GM12878 (cell line): ENCODE measurements at places on chromosomes 5 and 9. TPM values are rescaled to one million over a fixed set of nuclear protein-coding genes. Genes with fewer than 3 reads are reported as not detected.

DNA sequence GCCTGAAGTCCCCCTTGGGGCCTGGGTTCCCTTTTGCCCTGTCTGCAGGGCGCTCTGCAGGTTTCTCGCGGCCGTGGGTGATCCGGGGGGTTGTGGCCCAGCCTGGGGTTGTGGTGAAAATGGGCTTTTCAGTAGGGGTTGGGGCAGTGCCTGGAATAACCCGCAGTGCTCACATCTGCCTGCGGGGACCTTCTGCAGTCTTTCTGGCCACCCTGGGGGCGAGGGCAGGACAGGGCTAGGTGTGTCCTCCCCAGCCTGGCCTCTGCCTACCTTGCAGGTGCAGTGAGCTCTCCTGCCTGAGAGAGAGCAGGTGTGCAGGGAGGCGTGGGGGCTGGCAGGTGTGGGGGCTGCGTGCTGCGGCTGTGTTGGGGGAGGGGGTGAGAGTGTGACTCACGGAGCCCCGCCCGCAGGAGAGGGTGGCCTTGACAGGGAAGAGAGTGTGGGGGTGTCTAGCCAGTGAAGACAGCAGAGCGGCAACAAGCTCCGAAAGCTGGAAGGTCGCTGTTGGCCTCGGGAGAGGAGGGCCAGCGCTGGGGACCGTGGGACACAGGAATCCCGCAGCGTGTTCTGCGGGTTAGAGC lies 131.4 kb downstream of the MRPL36 start:
- H3K4me3 ChIP-seq: no peak overlapping the region
- H3K27me3 ChIP-seq: peaks cover 8% of the 10 kb centered on the region; the same call in 1 of the 2 replicates
- no peaks in the 10 kb centered on the region for H3K4me1 ChIP-seq
- no peaks in the 10 kb centered on the region for H3K36me3 ChIP-seq

- no peak overlapping the region for H3K4me3 ChIP-seq
- no peaks in the 10 kb centered on the region for H3K27me3 ChIP-seq
- H3K4me1 ChIP-seq: no peaks in the 10 kb centered on the region
Observed at GRCh38 chr9:4022435-4023067, 277.3 kb downstream of the GLIS3 start.

DNA sequence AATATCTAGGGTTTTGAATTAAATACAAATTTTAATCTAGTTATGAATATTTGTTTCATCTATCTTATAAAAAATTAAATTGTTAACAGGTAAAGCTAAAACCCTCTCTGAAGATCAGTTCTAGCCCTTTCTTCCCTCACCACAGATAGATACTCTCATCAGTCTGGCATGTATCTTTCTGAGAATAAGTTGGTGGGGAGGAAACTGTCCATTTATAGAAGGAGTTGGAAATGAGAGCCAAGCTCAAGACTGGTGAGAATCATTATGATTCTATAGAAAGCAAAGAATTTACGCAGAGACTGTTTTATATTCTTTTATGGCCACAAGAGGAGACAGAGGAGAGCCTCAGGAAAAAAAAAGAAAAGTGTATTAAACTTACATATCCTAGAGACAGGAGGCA lies 59.0 kb downstream of the STARD4 start:
- H3K4me1 ChIP-seq: no peaks in the 10 kb centered on the region
- no peaks in the 10 kb centered on the region for H3K36me3 ChIP-seq
- H3K4me3 ChIP-seq: no peak overlapping the region
- no peak for DNase-seq
- H3K27me3 ChIP-seq: no peaks in the 10 kb centered on the region
- H3K27ac ChIP-seq: no peak overlapping the region

- no peak overlapping the region for H3K27ac ChIP-seq
- H3K36me3 ChIP-seq: no peaks in the 10 kb centered on the region; the same call in 1 of the 2 replicates
- peaks cover 16% of the 10 kb centered on the region for H3K4me1 ChIP-seq
- no peak overlapping the region for H3K4me3 ChIP-seq
Observed at GRCh38 chr9:87529671-87530070, 32.0 kb downstream of the DAPK1 start.

ARHGAP26 gene
- total RNA-seq: 16.5 and 22.6 TPM in 2 replicates

GRCh38 chr5:143154510-143155370 lies 248.7 kb downstream of the NR3C1 start:
- H3K4me1 ChIP-seq: no peaks in the 10 kb centered on the region
- H3K36me3 ChIP-seq: no peaks in the 10 kb centered on the region
- no peaks in the 10 kb centered on the region for H3K27me3 ChIP-seq
- no peak overlapping the region for H3K4me3 ChIP-seq

ARHGEF39 gene
- 12.4 and 14.1 TPM in 2 replicates for total RNA-seq

DNA sequence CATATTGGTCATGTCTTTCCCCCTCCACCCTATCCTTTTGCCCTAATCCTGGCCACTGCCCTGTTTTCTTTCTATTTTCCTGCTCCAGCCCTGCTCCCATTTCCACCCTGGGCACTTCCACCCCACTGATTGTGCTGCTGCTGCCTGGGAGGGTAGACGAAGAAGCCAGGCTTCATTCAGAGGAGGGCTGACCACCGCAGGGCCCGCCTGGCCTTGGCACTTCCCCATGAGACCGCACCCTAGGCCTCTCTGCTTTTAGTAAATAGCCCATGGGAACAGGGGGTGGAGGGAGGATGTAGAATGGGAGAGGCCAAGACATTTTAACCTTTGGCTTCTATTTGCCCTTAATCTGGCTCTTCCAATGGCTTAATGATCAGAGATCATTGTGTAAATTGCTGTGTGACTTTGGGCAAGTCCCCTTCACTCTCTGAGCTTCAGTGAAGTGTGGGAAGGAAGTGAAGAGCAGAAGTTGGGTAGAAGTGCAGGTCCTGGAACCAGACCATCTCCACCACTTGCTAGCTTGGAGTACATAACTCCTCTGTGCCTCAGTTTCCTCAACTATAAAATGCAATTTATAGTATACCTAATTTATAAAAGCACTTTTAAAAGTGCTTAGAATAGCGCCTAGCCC lies 13.6 kb upstream of the GPX3 start:
- H3K4me1 ChIP-seq: no peaks in the 10 kb centered on the region
- DNase-seq: no peak
- no peaks in the 10 kb centered on the region for H3K36me3 ChIP-seq
- no peak overlapping the region for H3K27ac ChIP-seq
- H3K27me3 ChIP-seq: no peaks in the 10 kb centered on the region
- H3K4me3 ChIP-seq: no peak overlapping the region

RASEF gene
- not detected in 2 replicates for total RNA-seq

DNA sequence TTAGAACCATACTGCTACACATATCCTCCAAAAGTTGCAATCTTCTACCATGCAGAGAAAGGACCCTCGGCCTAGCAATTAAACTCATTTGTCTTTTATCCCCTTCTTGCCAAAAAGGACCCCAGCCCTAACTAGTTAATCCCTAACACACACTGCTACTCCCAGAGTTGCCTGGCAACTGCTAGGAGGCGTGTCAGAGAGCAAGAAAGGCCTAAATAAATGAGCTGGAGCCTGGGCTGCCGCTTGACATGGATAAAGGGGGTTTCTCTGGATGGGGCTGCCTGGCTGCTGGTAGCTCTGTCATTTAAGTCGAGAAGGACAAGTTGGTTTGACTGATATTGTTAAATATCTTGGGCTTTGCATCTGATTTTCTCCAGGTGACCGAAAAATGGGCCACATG lies 194.8 kb downstream of the CRB2 start:
- H3K4me3 ChIP-seq: no peak overlapping the region
- H3K36me3 ChIP-seq: no peaks in the 10 kb centered on the region
- no peak overlapping the region for H3K27ac ChIP-seq
- H3K27me3 ChIP-seq: no peaks in the 10 kb centered on the region
- DNase-seq: no peak
- H3K4me1 ChIP-seq: no peaks in the 10 kb centered on the region

- H3K27ac ChIP-seq: no peak overlapping the region
- H3K27me3 ChIP-seq: no peaks in the 10 kb centered on the region
- DNase-seq: no peak
- H3K4me3 ChIP-seq: no peak overlapping the region
- no peaks in the 10 kb centered on the region for H3K36me3 ChIP-seq
- no peaks in the 10 kb centered on the region for H3K4me1 ChIP-seq
Observed at GRCh38 chr5:163938595-163938994, 433.2 kb downstream of the MAT2B start.

PCDHGA11 gene
- 3.4 TPM in 2 replicates for total RNA-seq

MCC gene
- 0.38 and 0.48 TPM in 2 replicates for total RNA-seq

FOXD4L3 gene
- 0.11 TPM in 1 of 2 replicates, not detected in the other for total RNA-seq
